Activated T-cell treated with anti-CD3 and anti-CD28 coated beads, Interleukin-2, amount 50 U/mL, for 4 hours (primary cell): ENCODE measurements at places on chromosomes 5 and 9.

- no peak for DNase-seq
Measured at GRCh38 chr5:145825751-145826180, 9.4 kb downstream of the PRELID2 start.

DNA sequence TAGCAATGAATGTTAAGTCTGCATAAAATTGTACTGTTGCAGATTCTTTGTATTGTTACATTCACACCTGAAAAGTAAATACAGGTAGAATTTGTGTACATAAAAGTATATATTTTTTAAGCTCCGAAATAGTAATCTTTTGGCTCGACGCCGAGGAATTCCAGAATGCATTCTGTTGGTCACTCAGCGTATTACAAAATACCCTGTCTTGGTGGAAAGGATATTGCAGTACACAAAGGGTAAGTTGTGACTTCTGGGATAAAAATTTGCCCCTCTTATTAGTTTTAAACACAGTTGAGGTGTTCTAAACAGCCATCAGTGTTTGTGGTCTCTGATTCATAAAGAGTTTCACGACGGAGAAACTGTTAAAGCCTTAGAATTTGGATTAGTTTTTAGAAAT, 257.6 kb downstream of the ARHGEF28 start:
- no peak for DNase-seq

DNA sequence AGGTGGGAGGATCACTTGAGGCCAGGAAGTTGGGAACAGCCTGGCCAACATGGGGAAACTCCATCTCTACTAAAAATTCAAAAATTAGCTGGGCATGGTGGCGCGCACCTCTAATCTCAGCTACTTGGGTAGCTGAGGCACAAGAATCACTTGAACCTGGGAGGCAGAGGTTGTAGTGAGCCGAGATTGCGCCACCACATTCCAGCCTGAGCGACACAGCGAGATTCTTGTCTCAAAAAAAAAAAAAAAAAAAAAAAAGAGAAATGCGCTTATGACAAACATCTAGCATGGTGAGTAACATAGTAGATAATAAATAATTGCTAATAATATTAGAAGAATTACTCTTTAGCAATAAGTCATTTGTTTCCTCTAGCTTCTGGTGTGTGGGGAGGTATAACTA, 25.9 kb downstream of the RUSC2 start:
- DNase-seq = no peak

DNA sequence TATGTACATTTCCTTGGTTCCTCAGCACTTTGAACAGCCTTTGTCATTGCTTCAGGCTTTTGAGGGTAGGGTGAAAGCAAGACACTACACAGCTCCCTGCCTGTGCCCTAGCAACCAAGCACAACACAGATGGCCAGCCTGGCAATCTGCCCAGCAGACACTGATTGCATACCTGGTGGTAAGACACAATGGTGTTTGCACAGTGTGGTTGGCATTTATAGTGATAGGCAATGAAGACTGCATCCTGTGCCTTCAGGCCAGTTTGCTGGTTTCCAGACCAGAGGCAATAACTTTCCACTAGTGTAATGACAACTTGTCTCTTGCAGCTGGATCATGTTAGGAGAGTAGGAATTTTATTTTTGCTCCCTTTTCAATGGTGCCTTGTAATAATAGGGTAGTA, 144.5 kb upstream of the TNC start:
- DNase-seq = no peak

- no peak for DNase-seq
Measured at GRCh38 chr9:90827181-90827871, 25.7 kb downstream of the SYK start.

DNA sequence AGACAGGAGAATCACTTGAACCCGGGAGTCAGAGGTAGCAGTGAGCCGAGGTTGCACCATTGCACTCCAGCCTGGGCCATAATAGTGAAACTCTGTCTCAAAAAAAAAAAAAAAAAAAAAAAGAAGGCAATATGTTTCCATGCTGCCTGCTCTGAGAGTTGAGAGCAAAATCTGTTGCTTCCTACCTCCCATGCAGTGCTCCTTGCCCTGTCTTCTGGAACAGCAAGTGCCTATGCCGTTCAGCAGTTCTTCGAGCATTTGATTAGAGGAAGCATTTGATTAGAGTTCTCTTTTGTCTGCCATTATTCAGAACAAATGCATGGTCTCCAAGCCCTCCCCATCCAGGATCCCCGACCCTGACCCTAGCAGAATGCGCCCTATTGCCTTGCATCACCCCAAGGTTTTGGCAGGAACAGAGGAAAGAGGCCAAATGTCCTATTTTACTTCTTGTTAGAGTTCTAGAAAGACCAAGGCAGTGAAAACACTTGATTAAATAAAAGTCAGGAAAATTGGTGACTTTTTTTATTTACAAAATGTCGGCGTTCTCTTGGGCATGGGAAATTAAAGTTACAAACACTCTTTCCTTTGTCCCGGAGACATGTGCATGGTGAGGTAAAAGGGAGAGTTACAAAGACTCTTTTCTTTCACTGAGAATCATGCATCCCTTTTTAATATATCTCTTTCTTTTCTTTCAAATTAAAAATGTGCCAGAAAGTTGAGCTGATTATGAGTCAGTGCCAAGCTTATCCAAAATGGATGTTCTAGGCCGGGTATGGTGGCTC, 27.8 kb upstream of the FSD1L start:
- no peak for DNase-seq

GRCh38 chr9:131635285-131635684, 90.0 kb downstream of the PRRT1B start:
- peak; percentile 71 for DNase-seq

- DNase-seq = no peak
Measured at GRCh38 chr9:132733260-132733815, 63.1 kb downstream of the GTF3C4 start.

GRCh38 chr9:101432171-101432570, 3.4 kb downstream of the ALDOB start:
- DNase-seq = no peak

- no peak for DNase-seq
Measured at GRCh38 chr5:119339965-119340364, 15.9 kb upstream of the TNFAIP8 start.

- peak; percentile 19 for DNase-seq
Measured at GRCh38 chr5:157303667-157304327, 37.9 kb downstream of the CYFIP2 start.

- DNase-seq = no peak
Measured at GRCh38 chr5:153372425-153373129, 117.9 kb upstream of the GRIA1 start.
